ENCODE measurements at places on chromosomes 5 and 9. TPM values are rescaled to one million over a fixed set of nuclear protein-coding genes. Genes with fewer than 3 reads are reported as not detected.

The NPR3 gene
- total RNA-seq = not detected

The LEAP2 gene
- 1.5 TPM for total RNA-seq

GRCh38 chr5:151310932-151311331 lies 7.4 kb upstream of the SLC36A3 start:
- H3K4me1 ChIP-seq = no peaks in the 10 kb centered on the region
- H3K36me3 ChIP-seq = no peaks in the 10 kb centered on the region
- no peaks in the 10 kb centered on the region for H3K27me3 ChIP-seq
- no peak for DNase-seq
- H3K4me3 ChIP-seq = no peak overlapping the region

- no peaks in the 10 kb centered on the region for H3K4me1 ChIP-seq
- no peak overlapping the region for H3K27ac ChIP-seq
- no peaks in the 10 kb centered on the region for H3K27me3 ChIP-seq
- no peaks in the 10 kb centered on the region for H3K36me3 ChIP-seq
Observed at GRCh38 chr9:35863583-35863982, 6.6 kb downstream of the OR13J1 start.

DNA sequence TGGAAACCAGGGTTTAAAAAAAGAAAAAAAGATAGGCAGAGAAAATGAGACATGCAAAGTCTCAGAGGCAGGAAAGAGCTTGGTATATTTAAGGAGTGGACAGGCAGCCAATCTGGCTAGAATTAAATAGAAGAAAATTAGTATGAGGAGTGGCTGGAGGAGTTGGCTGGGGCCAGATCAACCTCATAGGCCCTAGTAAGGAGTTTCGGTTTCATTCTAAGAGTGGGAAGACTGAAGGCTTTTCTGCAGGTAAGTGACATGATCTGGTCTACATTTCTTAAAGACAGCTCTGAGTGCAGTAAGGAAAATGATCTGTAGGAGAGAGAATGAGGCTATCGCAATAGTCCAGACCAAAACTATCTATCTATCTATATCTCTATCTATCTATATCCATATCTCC lies 27.5 kb downstream of the ADRB2 start:
- H3K36me3 ChIP-seq = no peaks in the 10 kb centered on the region
- H3K4me1 ChIP-seq = no peaks in the 10 kb centered on the region
- H3K27me3 ChIP-seq = no peaks in the 10 kb centered on the region

DNA sequence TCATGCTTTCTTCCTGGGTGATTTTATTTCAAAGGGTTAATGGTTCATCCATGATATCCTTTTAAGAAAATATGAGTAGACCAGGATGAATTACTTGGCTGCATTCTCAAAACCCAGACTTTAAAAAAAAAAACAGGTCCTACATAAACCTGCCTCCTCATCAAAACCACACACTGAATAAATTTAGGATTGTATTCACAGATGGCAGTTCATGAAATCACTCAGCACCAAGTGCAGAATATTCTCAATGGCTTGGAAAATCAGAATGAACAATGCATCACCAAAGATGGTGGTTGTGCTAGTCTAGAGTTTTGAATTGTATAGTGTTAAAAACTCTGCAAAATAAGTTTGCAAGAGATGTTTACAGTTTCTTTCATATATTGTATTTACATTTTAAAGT lies 145.4 kb upstream of the GRAMD2B start:
- H3K27me3 ChIP-seq = no peaks in the 10 kb centered on the region
- no peaks in the 10 kb centered on the region for H3K4me1 ChIP-seq
- no peaks in the 10 kb centered on the region for H3K36me3 ChIP-seq
- DNase-seq = no peak
- no peak overlapping the region for H3K27ac ChIP-seq

DNA sequence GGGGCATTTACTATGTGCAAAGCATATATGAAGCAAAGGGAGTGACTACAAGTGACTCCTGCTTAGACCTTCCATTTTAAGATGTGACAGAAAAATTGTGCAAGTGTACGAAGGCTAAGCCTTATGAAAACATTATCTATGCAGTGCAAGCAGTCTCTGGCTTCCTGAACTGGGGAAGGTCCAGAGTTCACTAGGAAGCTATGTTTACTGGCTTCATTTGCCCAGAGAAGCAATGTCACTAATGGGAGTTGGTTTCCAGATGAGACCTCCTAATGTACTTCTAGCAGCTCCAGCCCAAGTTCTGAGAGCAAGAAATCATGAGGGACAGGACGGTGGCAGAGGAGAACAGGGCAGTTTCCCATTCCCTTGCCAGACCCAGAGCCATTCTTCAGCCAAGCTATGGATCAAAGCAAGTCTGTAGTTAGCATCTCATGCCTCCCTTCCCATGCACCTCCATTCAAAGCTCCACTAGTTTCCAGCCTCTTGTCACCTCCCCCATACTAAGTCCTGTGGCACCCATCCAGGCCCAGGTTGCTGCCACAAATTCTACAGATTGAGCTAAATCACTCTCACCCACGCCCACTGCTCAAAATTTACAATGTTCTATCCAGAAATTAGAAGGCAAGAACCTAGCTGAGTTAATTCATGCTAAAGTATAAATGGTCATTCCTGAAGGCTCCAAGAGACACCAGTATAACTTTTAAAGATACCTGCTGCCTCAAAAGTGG lies 21.8 kb downstream of the MCTP1 start:
- H3K4me1 ChIP-seq = no peaks in the 10 kb centered on the region
- H3K27ac ChIP-seq = no peak overlapping the region

- no peaks in the 10 kb centered on the region for H3K4me1 ChIP-seq
- H3K4me3 ChIP-seq = no peak overlapping the region
- H3K36me3 ChIP-seq = no peaks in the 10 kb centered on the region
- no peak for DNase-seq
Observed at GRCh38 chr5:76794871-76795270, 24.0 kb upstream of the F2RL1 start.

DNA sequence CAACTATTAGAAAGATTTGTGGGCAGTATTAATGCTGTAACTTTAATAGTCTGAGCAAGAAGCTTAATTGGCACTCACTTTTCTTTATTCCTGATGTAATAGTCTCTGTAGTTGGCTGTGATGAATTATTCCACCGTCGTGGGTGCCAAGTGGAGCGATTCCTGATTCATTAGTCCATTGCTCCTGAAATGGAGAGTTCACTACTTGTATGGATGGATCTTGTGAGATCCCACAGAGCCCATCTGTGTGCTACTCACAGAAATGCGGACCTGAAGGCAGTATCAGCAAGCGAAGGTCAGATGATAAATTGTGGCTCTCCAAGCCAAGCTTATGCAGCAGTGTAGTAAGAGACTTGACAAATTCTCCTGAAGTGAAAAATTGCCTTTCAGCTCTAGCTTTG lies 212.2 kb downstream of the CHSY3 start:
- no peaks in the 10 kb centered on the region for H3K27me3 ChIP-seq
- no peak overlapping the region for H3K4me3 ChIP-seq
- H3K4me1 ChIP-seq = peaks cover 6% of the 10 kb centered on the region
- no peak for DNase-seq
- H3K27ac ChIP-seq = no peak overlapping the region

DNA sequence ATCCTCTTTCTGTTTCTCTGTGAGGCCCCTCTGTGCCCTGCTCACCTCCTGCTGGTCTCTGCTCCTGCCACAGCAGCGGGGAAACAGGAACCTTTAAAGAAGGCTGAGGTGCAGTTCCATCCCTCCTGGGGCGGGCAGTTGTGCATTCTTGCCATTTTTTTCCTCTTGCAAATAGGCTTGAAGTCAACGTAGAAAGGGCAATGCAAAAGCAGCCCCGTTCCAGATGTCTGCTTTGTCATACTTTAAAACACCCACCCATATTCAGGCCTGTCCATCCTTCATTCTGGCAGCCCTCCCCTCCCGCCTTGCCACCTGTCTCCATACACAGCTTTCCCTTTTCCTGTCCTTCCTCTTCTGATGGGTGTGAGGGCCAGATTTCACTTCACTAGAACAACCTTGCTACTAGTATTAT lies 65.4 kb upstream of the KLF9 start:
- no peaks in the 10 kb centered on the region for H3K4me1 ChIP-seq
- no peak overlapping the region for H3K4me3 ChIP-seq
- H3K36me3 ChIP-seq = no peaks in the 10 kb centered on the region
- peaks cover 4% of the 10 kb centered on the region for H3K27me3 ChIP-seq
- no peak for DNase-seq

DNA sequence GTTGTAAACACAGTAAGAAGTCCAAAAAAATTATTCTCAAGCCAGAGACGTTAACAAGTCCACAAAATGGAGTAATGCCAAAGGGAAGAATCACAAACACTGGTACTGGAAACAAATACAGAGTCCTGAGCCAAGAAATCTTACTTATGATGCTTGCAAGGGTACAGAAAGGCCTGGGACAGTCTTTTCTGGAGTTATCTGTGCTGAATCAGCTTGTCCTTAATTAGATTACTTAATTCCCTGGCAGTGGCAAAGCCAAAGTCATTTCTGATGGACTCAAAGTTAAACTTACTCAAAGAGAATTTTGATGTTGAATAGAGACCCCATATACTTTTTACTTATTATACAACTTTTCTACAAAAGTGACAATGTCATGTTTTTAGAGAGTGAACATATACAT lies 610.5 kb upstream of the ITGA1 start:
- H3K27me3 ChIP-seq = no peaks in the 10 kb centered on the region
- DNase-seq = no peak
- no peaks in the 10 kb centered on the region for H3K4me1 ChIP-seq

GRCh38 chr5:15105799-15106393 lies 234.3 kb upstream of the ANKH start:
- no peak overlapping the region for H3K4me3 ChIP-seq
- H3K27me3 ChIP-seq = no peaks in the 10 kb centered on the region
- DNase-seq = no peak
- no peak overlapping the region for H3K27ac ChIP-seq
- no peaks in the 10 kb centered on the region for H3K36me3 ChIP-seq
- no peaks in the 10 kb centered on the region for H3K4me1 ChIP-seq

Measured in GM12878 (cell line).